Lower leg skin (tissue), 4 donors: ENCODE measurements at places on chromosomes 5 and 9. TPM values are rescaled to one million over a fixed set of nuclear protein-coding genes. Genes with fewer than 3 reads are reported as not detected.

DNA sequence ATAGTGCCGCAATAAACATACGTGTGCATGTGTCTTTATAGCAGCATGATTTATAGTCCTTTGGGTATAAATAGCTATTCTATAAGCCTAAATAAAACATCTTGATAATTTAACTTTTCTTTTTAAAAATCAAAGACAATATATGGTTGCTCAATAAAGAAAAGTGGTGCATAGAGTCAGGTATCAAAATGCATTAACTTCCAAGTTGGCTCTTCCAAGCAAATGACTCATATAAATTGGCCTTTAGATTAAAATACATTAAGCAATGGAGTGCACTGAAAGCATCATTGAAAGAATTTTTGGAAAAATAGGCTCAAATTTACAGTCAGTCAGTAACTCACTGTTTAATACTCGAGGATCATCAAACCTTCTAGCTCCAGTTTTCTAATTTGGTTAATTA is 106.6 kb downstream of the PLCXD3 start:
- no peak for DNase-seq

Gene ISL1
- 1.7 TPM for total RNA-seq

GRCh38 chr5:133970325-133970909 is 2.0 kb upstream of the C5orf15 start:
- DNase-seq, result no peak

DNA sequence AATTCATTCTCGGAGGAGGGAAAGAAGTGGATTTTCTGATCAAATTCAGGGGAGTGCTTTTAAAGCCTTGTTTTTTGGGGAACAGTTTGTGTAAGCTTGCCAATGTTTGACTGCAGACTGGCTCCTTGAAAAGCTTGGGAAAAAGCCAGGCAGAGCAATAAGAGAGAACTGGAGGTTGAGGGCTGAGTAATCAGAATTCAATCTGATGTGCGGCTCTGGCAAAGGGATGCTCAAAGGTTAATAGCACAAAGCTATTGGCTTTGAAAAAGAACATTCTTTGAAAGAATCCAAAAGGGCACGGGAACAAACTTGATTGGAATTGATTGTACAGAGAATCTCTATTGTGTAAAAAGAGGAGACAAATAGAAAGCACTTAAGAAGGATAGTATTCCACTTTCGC is 279.3 kb downstream of the YTHDC2 start:
- no peak for DNase-seq

DNA sequence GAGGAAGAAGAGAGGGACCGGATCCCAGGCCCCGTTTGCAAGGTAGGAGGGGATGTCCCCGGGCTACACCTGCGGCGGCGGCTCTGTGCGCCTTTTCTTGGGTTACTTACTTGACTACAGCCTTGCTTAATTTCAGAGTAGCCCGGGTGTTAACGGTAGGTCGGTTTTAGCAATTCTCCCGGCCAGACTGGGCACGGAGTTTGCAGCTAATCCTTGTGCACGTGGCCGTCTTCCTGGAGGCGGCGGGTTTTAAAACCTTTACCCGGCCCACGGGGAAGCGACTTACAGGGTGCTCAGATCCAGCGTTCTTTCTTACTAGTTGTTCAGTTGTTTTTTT is 313 bp downstream of the BRIX1 start:
- no peak for DNase-seq

GRCh38 chr5:83683836-83684235 is 36.8 kb downstream of the HAPLN1 start:
- no peak for DNase-seq

- no peak for DNase-seq
Measured at GRCh38 chr5:173866243-173866857, 21.8 kb upstream of the CPEB4 start.

- no peak for DNase-seq
Measured at GRCh38 chr5:6322163-6322713, 56.1 kb downstream of the MED10 start.

Gene PDZD2
- total RNA-seq, result 116 TPM

Gene ZNF883
- total RNA-seq, result 1.4 TPM

DNA sequence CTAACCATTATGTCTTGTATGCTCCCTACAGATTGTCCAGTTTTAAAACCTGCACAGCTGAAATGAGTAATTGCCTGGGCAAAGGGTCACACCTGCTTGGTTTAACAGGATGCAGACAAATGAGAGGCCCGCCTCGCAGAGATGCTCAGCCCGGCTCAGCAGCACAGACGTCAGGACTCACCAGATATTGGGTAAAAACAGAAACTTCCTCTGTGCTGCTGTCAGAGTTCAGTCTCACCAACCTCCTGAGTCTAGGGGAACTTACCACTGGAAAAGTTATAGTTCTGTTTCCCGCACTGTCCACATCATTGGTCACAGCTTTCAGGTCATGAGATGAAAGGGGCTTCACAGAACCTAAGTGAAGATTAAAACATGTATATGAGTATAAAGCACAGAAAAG is 152.5 kb downstream of the ESM1 start:
- DNase-seq, result no peak

GRCh38 chr9:111926421-111926875 is 29.8 kb downstream of the UGCG start:
- DNase-seq, result peak; percentile 36

Gene MEGF10
- 6.0 TPM for total RNA-seq

Gene SPATA31C2
- total RNA-seq, result not detected

DNA sequence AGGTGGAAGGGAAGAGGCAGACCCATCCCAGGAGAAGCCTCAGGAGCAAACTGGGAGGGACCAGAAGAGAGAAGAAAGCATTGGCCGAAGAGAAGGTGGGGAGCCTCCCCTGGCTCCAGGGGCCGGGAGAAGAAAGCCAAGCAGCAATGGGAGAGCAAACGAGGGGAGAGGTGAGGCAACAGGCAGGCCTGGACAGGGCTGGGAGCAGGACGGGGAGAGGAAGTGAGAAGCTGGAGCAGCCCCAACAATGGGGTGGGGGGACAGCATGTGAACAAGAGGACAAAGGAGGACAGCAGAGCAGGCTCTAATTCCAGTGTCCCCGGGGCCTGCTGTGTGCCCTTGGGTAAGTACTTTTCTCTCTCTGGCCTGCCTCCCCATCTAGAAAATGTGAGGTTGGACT is 115.3 kb downstream of the PSD2 start:
- DNase-seq, result no peak

DNA sequence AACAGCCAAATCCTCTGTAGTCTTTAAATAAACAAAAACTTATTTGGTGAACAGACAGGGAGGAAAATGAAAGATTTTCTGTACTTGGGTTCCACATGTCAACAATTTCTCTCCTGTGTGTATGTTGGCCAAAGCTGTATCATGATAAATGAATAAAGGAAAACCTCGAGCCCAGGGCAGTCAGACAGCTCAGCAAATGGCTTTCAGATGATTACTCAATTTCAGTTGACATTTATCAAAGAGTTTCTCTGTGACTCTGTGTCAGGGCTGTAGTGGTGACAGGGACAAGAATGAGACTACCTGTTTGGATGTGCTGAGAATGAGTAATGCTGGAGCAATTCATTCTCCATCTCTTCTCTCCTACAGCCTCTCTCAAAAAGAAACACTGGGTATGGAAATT is 45.7 kb upstream of the PTGS1 start:
- no peak for DNase-seq

DNA sequence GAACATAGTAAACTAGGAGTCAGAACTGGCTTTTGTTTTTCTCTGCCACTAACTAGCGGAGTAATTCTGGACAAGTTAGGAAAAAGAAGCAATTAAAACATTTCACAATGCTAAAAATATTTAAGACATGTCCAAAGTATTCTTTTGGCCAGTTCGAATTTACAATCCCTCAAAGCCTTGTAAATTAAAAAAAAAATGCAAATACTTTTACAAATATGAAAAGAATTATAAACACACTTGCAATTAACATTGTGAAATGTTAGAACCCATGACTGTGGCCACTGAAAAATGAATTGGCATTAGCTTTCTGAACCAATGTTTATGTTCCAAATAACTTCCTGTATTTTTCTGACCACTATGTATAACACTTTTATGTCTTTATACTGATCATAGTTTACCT is 2.2 kb downstream of the RAD1 start:
- no peak for DNase-seq

GRCh38 chr9:70315389-70315788 is 56.6 kb downstream of the SMC5 start:
- DNase-seq, result no peak

GRCh38 chr5:152135827-152136226 is 211.2 kb upstream of the GLRA1 start:
- no peak for DNase-seq

DNA sequence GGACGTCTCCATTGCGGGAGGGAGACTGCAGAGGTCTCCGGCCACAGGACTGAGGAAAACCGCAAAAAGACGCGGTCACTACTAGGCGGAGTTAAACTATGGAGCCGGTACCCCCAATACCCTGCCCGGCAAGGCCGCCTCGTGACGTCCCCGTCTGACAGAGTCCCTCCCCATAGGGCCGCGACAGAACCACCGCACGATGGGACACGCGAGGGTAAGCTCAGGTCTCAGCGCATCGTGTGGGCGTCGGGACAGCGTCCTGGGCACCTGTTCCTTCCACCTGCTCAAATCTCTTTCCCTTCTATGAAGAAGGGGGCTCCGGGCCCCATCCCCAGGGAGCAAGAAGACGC is 35.2 kb upstream of the GLDC start:
- DNase-seq, result peak; percentile 47

GRCh38 chr9:6525326-6526045 is 112.5 kb downstream of the UHRF2 start:
- DNase-seq, result no peak

DNA sequence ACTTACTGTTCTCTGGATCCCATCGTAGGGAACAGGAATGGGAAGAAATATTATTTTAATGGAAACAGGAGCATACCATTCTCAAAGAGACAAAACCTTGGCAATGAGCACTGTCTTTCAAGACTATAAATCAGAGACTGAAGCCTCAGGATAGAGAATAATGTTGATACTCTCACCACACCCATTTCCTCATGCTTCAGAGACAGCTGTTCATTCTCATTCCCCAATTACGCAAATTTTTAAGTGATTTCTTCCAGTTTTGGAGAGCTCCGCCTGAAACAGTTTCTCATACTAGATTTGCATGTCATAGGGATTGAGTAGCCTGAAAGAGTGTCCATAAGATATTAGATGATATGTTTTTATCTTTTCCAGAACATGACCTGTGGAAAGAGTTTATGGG is 290.5 kb upstream of the RASA1 start:
- peak; percentile 19 for DNase-seq

Gene CD180
- total RNA-seq, result 0.08 TPM

Gene TUT7
- 79.9 TPM for total RNA-seq

DNA sequence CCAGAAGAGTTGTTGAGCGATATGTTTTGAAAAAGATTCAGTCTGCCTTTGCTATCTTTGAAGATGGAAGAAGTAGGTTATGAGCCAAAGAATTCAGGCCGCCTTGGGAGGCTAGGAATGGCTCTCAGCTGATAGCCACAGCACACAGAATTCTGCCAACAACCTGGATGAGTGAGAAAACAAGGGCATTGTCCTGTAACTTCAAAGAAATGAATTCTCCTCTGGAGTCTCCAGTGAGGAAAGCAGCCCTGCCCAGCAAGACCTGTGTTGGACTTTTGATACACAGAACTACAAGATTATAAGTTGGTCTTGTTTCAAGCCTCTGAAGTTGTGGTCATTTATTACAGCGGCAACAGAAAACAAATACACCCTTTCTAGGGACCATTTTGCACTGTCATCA is 509.9 kb upstream of the ZNF608 start:
- no peak for DNase-seq

Gene SOX30
- not detected for total RNA-seq

Gene FAM221B
- not detected for total RNA-seq

GRCh38 chr5:27652505-27652904 is 614.1 kb upstream of the CDH9 start:
- no peak for DNase-seq

DNA sequence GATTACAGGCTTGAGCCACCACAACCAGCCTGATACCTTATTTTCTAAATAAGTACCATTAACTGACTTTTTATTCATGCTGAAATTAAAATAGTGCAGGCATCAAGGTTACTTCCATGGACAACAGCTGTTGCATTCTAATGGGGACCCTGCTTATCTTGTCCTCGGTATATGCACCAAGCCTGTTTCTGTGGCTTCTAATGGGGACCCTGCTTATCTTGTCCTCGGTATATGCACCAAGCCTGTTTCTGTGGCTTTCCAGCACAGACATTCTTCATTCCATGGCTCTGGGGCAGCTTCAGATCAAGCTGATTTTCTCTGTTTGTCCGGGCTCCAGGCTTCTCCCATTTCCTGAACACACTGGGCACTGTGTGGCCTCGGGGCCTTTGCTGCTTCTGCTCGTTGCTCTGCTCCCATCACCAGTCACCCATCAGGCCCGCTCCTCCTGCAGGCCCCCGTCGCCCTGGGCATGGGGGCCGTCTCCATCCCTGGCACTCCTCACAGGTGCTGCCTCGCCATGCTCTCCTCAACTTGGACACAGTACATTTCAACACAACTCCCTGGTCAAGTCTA is 30.7 kb downstream of the ZNF354A start:
- no peak for DNase-seq

Gene PCDHGA7
- 2.5 TPM for total RNA-seq
